ENCODE measurements at places on chromosomes 4 and X.
A peak's percentile ranks its signal among the peaks of the same experiment; 100 is the strongest.

DNA sequence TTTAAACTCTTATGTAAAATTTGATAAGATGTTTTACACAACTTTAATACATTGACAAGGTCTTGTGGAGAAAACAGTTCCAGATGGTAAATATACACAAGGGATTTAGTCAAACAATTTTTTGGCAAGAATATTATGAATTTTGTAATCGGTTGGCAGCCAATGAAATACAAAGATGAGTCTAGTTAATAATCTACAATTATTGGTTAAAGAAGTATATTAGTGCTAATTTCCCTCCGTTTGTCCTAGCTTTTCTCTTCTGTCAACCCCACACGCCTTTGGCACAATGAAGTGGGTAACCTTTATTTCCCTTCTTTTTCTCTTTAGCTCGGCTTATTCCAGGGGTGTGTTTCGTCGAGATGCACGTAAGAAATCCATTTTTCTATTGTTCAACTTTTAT is at the start of gene ALB:
Gene ALB (plus strand): TSS at position 246 of the 400 bp plus-strand sequence. CDS start 41 bp downstream, at position 287.
- no peak for DNase-seq

DNA sequence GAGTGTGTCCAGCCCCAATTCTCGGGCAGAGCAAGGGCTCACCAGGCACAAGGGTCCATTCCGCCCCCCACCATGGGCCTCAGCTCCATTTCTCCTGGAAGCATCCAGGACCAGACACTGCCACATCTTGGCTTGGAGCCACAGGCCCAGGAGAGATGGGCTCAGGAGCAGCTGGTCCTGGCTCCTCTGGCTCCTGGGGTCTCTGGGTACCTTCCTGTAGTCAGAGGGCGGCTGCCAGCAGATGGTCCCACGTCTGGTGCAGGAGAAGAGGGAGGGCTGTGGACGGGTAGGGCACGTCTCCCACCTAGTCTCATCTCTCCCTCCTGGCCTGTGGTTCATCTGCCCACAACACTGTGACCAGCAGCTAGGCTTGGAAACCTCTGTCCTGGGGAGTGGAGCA is 8.0 kb downstream of the ATP2B3 start:
- DNase-seq = peak; percentile 91

DNA sequence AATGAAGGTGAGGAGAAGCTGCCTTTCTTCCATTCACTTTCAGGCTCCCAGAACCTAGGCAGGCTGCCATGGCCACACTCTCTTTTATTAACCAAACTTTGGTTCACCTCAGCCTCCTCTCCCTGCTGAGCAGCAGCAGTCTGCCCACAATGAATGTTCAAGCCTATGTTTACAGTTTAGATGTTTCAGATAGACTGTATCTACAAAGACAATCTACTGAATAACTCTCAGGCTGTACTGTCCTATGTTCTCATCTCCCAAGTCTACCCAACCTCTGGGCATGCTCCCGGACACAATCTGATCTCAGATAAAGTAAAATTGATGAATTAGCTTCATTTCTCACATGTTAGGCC is 59.2 kb upstream of the TMEM164 start:
- DNase-seq = no peak

DNA sequence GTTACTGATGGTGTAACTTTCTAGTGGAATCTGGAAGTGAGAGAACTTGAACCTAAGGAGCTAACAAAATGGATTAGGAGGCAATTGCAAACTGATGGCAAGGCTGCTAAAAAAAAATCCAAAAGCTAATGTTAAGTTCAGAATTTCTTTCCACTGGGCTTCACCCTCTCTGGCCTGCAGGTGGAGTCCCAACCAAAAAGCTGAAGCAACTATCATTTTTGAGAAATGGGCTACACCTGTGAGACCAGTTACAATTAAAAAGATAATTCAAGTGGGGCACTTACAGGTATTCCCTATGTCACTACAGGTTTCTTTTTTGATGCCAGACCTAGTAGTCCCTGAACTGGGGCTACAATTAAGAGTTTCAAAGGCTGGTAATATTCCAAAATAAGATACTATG is 142.1 kb upstream of the FTHL17 start:
- no peak for DNase-seq

DNA sequence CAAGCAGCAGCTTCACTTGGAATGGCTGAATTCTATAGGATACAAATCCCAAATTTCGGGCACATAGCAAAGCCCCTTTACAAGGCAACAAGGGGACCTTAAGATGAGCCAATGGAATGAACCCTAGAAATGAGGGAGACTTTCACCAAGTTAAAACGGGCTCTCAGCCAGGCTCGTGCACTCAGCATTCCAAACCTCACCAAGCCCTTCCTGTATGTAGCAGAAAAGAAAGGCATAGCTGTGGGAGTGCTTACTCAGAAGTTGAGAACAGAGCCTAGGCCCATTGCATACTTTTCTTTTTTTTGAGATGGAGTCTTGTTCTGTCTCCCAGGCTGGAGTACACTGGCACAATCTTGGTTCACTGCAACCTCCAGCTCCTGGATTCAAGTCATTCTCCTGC is 10.8 kb upstream of the HERC5 start:
- no peak for DNase-seq

DNA sequence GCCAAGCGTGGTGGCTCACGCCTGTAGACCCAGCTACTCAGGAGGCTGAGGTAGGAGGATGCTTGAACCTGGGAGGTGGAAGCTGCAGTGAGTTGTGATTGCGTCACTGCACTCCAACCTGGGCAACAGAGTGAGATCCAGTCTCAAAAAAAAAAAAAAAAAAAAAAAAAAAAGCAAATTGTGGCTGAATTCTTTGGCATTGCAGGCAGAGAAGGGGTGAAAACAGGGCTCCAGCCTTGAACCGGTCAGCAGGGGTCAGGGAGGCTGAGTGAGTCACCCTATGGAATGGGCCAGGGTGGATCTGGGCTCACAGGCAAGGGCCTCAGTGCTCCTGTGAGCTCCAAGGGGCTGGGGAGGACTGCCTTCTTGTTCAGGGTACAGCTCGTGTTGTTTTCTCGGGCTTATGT is 13.2 kb upstream of the FAM3A start:
- no peak for DNase-seq

- no peak for DNase-seq
Measured at GRCh38 chrX:136039968-136040367, 54.7 kb downstream of the SLC9A6 start.

GRCh38 chr4:90121676-90122354 is 5.4 kb upstream of the CCSER1 start:
- DNase-seq = no peak

GRCh38 chr4:131764730-131765129 is 1384.4 kb upstream of the PCDH10 start:
- no peak for DNase-seq

DNA sequence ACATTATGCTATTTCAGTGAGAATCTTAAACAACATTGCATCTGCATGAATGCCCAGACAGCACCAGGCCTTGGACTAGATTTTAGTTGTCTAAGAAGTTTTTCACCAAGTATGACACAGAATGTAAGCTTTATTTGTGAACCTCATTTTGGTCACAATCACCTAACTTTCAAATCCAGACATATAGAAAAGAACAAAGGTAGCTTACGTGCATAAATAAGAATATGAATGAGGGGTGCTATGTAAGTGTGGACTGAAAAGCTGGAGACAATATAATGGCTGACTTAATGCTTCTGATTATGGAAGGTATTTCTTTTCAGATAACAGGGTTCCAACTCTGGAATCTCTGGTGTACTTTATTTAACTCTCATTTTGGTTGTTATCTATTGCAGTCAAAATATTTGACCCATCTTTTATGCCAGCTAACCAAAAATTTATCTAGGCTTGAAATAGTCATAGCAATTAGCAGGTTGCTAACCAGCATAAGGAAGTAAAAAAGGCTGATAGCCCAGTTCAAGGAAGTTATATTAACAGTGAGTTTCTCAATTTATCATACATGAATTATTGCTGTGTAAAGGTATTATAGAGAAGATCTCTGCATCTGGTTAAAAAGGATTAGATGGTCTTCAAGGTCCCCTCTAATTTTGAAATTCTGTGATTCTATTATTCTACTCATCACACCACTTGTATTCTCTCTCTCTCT is 36.5 kb downstream of the SLC7A11 start:
- DNase-seq = no peak

DNA sequence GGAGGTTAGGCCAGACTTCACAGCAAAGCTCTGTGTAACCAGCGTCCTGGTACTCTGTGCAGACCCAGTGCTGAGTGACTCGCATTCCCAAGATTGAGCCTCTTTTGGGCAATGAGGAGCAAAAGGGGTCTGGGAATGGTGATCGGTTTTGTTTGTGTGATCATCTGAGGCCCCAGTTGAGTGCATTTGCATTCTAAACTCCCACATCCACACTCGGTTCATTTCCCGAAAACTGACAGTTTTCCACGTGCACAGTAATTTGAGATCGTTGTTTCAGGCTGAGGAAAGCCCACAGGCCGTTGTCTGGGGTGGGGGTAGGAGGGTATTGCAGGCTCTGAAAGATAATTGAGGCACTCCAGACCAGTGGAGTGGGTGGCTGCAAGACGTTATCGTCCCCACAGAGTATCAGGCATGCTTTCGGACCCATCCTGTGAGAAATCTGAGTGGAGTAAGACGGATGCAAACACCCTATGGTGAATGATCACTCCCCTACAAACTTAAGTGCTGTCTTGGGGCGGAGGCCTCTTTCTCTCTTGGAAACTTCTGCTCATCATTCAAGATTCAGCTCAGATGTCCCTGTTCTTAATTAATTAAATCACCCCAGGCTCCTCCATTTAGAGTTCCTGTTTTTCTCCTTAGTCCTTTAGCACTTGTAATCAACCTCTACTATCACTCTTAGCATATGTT is 96.1 kb downstream of the AFF1 start:
- no peak for DNase-seq

GRCh38 chr4:144656850-144657249 is 10.9 kb downstream of the HHIP start:
- DNase-seq = no peak

- DNase-seq = no peak
Measured at GRCh38 chr4:118850488-118851173, 14.7 kb upstream of the SEC24D start.

DNA sequence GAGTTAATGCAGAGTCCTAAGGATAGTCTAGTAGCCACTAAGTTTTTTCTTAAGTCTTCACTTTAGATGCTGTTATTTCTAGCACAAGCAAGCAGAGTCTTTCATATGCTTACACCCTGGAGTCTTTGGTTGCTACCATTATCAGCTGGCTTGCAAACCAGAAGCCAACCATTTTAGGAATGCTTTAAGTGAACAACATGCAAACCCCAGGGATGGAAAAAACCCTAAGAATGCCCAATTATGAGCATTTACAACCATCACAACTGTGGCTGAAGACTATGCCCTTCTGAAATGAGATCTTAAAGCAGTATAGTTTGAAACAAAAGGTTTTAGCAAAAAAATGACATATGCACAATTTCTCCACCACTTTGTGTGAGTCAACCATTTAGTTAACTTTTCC is 6.6 kb downstream of the MID1IP1 start:
- no peak for DNase-seq

- DNase-seq = no peak
Measured at GRCh38 chr4:159232465-159233106, 129.7 kb downstream of the RAPGEF2 start.

DNA sequence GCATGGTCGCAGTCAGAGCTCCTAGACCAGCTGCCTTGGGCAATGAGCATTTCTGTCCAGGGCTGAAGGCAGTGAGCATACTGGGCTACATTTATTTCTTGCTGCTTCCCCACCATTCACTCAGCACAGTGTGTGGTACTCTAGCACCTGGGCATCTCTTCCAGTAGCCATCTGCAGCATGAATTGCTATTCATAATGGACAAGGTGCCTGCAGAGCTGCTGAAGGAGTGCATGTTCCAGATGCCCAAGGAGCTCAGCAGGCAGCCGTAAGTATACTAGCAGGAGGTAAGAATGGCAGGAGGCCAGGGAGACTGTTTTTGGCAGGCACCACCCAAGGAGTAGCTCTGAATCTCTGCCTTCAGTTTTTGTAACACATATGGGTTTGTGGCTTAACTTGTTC is 110.4 kb upstream of the RXFP1 start:
- DNase-seq = no peak

GRCh38 chr4:78721747-78722146 is 54.4 kb upstream of the BMP2K start:
- DNase-seq = no peak

- peak; percentile 75 for DNase-seq
Measured at GRCh38 chr4:10866666-10867065, 182.1 kb upstream of the CLNK start.

- DNase-seq = no peak
Measured at GRCh38 chr4:182174979-182175378, 68.2 kb upstream of the TENM3 start.

- DNase-seq = no peak
Measured at GRCh38 chr4:89447543-89447942, 139.9 kb upstream of the GPRIN3 start.

DNA sequence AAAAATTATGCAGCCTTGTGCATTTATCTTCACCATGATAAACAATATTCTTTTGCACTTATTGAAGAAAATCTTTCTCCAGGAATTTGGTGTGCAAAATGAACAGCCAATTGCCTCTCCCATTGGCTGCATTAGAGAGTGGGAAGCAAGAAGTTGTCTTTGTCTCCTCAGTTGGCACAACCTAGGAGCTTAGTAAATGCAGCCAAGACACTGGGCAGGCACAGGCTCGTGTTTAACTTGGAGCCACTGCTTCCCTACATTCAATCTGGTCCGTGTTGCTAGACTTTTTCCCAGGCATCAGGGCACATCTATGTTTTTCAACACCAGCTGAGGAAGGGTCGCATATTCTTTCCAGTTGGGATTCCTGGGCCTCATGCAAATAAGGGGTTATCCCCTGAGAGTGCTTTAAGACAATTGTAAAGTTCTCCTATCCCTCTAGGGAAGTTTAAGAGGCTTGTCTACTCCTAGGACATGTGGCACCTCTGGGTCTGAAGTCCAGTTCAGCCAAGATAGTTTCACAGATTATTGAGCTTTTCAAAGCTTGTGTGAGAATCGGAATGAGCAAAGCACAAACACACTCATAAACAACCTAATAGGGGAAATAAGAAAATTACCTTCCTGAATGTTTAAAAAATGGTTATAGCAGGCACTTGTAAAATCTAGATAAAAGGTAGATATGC is 31.8 kb upstream of the SRD5A3 start:
- no peak for DNase-seq

DNA sequence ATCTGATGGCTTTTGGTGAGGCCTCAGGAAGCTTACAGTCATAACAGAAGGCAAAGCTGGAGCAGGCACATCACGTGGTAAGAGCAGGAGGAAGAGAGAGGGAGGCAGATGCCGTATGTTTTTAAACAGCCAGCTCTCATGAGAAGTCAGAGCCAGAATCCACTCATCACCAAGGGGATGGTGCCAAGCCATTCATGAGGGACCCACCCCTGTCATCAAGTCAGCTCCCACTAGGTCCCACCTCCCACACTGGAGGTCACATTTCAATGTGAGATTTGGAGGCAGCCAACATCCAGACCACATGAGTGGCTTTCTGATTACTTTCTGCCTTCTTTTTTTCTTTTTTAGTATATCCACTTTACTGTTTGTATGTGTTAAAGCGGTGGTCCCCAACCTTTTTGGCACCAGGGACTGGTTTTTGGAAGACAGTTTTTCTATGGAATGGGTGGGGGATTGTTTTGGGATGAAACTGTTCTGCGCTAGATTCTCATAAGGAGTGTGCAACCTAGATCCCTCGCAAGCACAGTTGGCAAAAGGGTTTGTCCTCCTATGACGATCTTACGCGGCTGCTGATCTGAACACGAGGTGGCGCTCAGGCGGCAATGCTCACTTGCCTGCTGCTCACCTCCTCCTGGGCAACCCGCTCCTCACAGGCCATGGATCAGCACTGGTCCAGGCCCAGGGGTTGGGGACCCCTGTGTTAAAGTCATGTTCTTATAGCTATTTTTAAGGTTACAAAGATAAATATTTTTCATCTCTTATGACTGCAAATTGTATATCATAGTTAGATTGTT is 61.7 kb downstream of the SLIT2 start:
- DNase-seq = no peak

Measured in NCI-H524 treated with DMSO at 0.1 percent for 48 hours (cell line).